SHP77 treated with DMSO at 0.1 percent for 48 hours (cell line): ENCODE measurements at places on chromosomes 1 and 21.

- DNase-seq: no peak
These were observed 38.8 kb downstream of the DNASE2B start for GRCh38 chr1:84436876-84437655.

DNA sequence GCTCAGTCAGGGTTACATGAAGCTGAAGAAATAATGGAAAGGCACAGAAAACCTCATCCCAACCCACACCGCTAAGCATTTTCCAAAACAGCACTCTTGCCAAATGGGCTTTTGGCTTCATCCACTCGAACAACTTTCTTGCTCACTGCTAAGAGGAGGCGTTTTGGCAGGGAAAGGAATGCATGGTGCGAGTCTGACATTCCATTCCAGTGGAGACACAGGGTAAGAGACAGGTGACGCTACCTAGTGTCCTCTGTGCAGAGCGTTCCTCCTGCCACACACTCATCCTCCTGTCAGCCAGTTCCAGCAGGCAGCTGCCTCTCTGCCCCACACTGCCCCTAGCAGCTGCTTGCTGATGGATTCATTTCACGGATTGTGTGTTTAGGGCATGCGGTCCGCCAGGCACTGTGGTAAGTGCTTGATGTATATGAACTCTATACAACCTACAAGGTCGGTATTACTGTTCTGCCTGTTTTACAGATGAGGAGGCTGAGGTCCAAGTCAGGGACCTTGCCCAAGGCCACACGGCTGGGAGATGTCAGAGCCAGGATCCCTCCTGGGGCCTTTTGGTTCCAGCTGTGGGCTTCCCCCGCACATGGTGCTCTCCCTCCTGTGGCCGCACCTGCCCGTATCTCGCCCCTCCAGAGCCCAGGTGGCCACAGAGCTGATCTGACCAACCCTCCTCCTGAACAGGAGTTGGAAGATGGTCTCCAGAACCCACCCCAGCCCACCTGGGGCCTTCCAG, 25.7 kb upstream of the BACE2 start:
- peak; percentile 84 for DNase-seq

DNA sequence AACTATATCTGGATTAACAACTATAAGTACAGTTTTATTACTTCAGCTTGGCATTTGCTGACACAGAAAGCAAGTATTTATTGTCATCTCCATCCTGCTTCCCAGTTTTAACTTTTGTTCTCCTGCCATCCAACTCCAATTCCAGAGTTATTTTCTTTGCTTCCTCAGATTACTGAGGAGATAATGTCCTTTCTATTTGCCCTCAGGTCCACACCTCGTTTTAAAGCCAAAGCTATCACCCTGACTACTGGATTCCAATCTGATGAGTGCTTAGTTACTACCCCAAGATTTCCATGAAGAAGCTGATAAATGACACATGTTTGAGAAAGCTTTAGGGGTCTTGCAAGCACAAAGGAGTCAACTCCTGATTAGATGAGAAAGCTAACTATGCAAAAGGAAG, 25.2 kb downstream of the ACKR1 start:
- DNase-seq: no peak

DNA sequence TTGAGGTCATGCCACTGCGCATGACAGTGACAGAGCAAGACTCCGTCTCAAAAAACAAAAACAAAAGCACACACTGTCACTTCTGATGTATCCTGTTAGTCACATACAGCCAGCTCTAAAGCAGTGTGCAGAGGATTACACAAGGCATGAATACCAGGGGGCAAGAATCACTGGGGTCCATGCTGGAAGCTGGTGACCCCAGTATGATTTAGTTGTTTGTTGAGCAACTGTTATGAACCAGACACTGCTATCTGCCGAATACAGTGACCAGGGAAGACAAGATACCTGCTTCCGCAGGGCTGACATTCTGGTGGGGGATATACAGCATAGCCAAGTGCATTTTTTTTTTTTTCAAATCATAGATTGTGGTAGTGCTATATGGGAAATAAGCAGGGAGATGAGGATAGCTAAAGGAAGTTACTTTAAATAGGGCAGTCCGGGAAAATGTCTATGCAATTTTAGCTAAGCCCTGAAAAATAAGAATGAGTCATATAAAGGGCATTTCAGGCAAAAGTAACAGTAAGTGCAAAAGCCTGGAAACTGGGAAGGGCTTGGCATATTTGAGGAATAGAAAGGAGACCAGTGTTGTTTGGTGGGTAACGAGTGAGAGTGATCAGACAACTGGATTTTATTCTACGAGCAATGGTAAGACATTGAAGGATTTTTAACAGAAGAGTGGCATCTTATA, 69.7 kb downstream of the ADSS2 start:
- no peak for DNase-seq

DNA sequence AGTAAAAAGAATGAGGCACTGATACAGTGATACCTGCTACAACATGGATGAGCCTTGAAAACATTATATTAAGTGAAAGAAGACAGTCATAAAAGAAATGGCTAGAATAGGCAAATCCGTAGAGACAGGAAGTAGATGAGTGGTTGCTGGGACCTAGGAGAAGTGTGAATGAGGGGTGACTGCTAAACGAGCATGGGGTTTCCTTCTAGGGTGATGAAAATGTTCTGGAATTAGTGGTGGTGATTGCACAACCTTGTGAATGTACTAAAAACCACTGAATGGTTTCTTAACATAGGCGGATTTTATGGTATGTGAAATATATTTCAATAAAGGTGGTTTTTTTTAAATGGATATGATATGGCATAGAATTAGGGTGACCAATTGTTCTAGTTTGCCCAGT, 12.6 kb upstream of the SERINC2 start:
- no peak for DNase-seq

DNA sequence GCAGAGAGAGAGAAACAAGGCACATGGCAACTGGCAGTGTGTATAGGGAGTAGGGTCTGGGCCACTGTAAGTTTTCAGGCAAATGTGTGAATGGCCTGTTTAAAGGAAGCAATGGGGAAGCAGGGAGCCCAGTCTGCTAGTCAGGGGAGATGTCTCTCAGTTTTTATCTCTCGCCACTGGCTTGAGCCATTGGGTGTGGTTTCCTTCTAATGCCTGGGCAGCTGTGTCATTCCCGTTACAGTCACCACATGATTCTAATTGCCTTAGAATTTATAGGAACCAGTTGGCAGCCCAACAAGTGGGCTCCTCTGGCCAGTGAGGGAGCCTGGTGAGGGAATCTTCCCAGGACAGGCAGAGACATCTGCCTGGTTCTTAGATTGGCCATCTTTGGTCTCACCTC, 182.4 kb downstream of the DISC1 start:
- no peak for DNase-seq

- DNase-seq: no peak
These were observed 37.7 kb downstream of the ODR4 start for GRCh38 chr1:186413319-186413718.

DNA sequence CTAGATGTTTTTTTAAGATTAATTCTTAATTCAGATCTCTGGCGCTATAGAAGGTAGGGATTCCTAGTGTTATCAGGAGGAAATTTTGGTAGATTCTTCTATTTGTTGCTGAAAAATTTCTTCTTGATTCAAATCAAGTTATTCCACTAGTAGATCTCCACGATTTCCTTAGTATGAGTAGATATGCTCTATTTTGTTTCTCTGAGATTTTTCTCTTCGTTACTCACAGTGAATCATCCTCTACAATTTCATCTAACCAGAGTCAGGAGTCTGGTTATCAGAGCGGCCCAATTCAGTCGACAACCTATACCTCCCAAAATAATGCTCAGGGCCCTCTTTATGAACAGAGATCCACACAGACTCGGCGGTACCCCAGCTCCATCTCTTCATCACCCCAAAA, 18.8 kb upstream of the HAX1 start:
- no peak for DNase-seq

- peak; percentile 78 for DNase-seq
These were observed 12.1 kb upstream of the NES start for GRCh38 chr1:156689035-156689952.

DNA sequence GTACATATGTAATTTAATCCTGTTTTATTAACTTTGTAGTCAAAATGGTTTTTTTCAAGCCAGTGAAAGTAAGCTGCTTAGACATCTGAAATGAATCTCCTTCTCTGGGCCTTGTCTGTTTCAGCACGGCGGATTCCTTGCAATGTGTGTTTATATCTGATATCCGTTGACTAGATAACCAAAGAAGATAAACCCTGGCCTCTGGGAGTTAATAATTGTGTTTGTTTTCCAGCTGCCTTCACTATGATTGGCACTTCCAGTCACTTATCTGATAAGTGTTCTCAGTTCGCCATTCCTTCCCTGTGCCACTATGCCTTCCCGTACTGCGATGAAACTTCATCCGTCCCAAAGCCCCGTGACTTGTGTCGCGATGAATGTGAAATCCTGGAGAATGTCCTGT, 63.5 kb upstream of the UBE2U start:
- no peak for DNase-seq

GRCh38 chr1:204222764-204223055, 8.9 kb upstream of the GOLT1A start:
- no peak for DNase-seq

DNA sequence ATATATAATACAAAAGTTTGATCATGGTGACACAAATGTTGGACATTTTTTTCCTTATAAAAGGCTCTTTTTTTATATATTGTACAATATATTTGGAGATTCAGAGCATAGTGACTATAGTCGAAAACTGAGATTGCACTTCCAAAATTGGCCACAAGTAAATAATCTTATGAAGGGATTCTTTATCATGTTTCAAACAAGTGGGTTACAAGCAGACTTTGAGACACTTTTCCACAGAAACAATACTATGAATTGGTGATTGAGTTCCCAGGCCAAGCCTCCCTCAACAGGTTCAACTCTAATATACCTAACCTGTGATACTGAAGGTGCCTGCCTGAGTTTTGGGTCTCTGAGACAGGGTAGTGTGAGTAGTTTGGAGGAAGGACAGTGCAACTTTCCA, 13.8 kb downstream of the LEPR start:
- no peak for DNase-seq

- DNase-seq: no peak
These were observed 113.2 kb downstream of the TENT5C start for GRCh38 chr1:117719004-117719403.

- DNase-seq: no peak
These were observed 20.1 kb upstream of the COL16A1 start for GRCh38 chr1:31723828-31724359.

GRCh38 chr1:177170756-177171535, at the start of gene BRINP2:
BRINP2 (plus strand) TSS chr1:177170958; CDS start chr1:177229877, 58,919 bp downstream.
- DNase-seq: no peak

DNA sequence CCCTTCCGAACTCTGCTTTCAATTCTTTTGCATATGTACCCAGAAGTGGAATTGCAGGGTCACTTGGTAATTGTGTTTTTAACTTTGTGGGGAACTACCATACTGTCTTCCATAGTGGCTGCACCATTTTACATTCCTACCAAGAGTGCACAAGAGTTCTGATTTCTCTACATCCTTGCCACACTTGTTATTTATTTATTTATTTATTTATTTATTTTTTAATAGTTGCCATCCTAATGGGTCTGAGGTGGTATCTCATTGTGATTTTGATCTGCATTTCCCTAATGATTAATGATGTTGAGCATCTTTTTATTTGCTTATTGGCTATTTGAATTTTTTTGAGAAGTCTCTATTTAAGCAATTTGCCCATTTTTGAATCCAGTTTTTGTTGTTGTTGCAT, 422.4 kb downstream of the PTPRU start:
- DNase-seq: no peak

DNA sequence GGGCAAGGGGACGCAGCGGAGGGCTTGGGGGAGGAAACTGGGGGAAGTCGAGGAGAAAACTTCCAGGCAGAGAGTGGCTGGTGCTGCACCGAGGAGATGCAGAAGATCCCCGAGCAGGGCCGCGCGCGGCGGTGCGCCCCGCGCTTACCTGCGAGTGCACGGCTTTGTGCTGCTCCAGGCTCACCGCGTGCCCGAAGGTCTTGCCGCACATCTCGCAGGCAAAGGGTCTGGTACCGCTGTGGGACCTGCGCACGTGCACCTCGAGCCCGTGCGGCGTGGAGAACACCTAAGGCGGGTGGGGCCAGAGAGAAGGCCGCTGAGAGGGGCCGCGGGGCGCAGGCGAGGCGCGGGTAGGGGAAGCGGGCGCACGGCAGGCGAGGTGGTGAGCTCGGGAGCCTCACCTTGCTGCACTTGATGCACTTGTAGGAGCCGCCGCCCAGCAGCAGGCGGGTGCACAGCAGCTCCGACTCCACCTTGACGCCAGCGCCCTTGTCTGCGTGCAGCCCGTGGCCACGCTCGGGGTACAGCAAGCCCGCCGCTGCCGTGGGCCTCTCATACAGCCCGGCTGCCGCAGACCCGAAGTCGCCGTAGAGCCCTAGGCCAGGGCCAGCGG, 6.4 kb downstream of the GFI1 start:
- DNase-seq: no peak

DNA sequence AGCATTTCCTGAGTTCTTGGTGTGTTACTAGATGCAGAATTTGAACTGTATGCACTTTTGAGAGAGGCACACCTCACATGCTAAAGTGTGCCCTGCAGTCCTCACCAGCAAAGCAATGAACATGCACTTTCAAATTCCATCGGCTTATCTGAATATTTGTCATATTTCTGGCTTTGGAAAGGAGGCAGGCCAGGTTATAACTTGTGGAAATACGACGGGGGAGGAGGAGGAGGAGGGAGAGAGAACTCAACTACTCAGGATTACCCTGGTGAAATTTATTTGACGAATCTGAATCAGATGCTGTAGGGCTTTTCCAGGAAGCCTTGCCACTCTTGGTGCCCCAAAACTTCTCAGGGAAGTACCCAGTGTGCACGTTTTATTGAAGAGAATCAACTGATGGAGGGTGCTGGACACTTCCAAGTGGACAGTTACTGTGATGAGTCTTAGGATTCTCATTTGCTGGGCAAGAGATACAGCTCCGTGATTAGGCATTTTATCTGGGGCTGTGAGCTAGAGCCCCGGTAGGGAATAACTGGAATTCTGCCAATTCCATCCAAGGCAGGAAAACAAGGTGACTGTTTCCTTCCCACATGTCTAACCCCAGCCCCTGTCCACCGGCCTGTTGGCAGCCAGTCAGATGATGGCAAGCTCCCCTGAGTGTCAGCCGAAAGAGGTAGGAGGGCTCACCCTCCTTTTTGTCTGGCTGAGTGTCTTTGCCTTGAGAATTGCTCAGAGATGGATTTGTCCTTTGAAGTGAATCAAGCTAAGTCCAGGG, 3.8 kb downstream of the PDPN start:
- no peak for DNase-seq

GRCh38 chr1:112431038-112431437, 35.0 kb downstream of the CTTNBP2NL start:
- no peak for DNase-seq

- DNase-seq: no peak
These were observed 114.1 kb downstream of the TNR start for GRCh38 chr1:175629318-175629694.

DNA sequence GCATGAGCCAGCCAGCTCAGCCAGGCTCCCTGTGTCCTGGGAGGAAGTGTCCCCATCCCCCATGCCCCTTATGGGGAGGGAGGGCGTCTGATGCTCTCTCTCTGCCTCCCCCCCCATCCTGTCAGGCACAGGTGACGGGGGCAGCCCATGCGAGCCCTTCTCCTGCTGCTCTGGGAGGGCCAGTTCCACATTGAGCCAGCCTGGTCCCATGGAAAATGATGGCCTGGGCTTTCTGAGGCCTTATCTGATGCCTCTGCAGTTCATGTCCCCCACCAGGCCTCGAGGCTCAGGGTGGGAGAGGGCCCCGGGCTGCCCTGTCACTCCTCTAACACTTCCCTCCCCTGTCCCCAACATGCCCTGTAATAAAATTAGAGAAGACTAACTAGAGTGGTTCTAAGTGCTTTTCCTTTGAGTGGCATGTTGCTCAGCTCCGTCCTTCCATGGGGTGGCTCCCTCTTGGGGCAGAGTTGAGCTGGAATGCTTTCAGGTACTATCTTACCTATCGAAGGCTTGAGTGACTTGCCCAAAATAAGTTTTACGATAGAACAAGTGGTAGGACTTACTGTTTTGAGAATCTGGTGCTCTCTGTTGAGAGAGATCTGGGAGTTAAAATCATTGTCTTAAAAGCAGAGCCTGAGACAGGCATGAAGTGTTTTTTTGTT, 1.8 kb upstream of the MTFR1L start:
- DNase-seq: no peak
